ENCODE measurements at places on chromosomes 16 and 17.

DNA sequence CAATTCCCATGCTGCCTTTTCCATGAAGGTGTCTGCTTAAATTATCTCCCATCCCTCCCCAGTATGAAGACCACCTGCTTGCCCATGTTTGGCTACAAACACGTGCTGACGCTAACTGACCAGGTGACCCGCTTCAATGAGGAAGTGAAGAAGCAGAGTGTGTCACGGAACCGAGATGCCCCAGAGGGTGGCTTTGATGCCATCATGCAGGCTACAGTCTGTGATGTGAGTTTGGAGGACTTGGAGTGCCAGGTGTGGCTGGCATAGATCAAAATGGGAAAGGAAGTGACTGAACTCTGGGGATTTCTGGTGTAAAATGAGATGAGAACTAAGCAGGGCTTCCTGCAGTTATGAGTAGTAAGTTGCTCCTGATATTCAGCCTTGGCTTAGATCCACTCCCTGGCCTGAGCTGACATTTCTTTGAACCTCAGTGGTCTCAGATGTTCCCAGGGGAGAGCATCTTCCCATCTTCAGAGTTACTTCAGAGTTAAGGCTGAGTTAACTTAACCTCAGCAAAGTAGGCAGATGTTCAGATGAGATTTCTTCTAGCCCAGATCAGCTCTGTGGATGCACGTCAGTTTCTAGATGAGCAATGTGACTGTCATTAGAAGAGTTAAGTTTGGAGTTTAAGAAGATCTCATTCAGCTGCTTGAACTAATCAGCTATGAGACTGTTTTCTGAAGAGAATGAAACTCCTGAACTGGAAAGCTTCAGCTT lies 32.7 kb downstream of the ITGB3 start:
- no peak for DNase-seq

GRCh38 chr16:85312642-85313525 lies 200.6 kb upstream of the CIBAR2 start:
- peak; percentile 72 for DNase-seq

GRCh38 chr16:69270831-69271230 lies 40.3 kb upstream of the VPS4A start:
- DNase-seq: no peak

GRCh38 chr16:75272097-75272551 lies 20.7 kb upstream of the BCAR1 start:
- no peak for DNase-seq

- DNase-seq: peak; percentile 43
Measured at GRCh38 chr17:330993-331701, 21.5 kb downstream of the RPH3AL start.

DNA sequence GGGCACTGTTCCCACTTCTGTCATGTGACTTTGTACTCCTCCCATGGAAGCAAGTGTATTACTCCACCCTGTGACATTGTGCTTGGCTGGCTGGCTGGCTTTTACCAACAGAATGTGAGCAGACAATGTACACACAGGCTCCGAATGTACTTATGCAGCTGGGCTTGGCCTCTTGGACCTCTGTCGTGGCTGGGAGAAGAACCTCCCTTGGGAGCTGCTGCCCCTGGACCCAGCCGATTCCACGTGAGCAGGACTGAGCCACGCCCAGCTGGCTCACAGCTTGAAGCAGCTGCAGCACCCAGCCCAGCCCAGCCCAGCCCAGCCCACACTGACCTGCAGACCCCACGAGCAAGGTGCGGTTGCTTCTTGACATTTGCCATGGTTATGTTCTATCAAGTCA lies 177.5 kb downstream of the RBFOX3 start:
- DNase-seq: no peak

- DNase-seq: no peak
Measured at GRCh38 chr17:55722742-55723487, at the start of gene TMEM100. Gene TMEM100 (minus strand): TSS chr17:55722864. CDS start chr17:55721070, 1,794 bp downstream.

DNA sequence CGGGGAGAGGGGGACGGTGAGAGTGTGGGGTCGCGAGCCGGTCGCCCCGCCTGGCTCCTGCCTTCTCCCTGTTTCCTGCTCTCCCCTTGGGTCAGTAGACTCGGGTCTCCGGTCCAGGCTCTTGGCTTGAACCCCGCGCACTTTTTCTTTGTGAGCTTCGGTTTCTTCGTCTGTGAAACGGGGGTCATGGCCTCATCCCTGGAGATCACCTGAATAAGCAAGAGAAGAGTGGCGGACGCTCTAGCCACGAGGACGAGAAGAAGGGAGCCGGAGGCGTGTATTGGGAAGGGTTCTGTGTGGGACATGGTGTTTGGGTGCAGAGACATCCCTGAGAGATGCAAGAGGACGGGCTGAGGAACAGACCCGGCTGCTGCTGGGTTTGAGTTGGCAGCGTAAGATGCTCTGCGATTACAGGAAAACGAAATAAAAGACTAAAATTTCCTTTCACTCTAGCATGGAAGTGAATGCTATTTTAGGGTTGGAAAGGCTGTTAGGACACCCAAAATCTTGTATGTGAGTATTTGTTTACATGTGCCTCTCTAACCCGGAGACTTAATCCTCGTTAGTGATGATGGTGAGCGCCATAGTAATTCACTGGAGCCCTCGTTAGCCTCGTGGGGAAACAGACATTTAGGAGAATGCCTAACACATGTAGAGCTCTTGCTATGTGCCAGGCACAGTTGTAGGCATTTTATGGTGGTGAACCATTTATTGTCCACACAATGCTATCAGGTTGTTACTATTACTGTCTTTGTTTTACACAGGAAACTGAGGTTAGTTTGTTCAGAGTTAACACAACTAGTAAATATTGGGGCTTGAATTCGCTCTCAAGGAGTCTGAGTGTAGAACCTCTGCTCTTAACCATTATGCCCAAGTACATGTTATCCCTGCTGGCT lies 646 bp downstream of the KIF22 start:
- DNase-seq: no peak

GRCh38 chr17:47905221-47905733 lies 9.2 kb downstream of the SP2 start:
- DNase-seq: peak; percentile 53

DNA sequence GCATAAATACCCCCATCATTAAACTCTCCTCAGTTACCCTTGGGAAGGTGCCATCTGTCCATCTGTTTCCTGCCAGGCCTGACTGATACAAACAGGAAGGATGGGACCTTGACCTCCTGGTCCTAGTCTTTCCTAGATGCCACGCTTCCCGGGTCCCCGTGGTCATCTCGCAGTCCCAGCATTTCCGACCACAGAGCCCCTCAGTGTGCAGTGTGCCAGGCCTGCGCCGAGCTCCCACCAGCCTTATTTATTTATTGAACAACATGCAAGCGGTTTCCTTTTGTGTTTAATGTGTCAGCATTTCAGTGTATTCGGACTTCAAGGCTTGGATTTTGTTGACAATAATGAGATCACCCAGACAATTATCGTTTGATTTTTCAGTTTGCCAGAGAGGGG lies 45.6 kb upstream of the NKD1 start:
- no peak for DNase-seq

DNA sequence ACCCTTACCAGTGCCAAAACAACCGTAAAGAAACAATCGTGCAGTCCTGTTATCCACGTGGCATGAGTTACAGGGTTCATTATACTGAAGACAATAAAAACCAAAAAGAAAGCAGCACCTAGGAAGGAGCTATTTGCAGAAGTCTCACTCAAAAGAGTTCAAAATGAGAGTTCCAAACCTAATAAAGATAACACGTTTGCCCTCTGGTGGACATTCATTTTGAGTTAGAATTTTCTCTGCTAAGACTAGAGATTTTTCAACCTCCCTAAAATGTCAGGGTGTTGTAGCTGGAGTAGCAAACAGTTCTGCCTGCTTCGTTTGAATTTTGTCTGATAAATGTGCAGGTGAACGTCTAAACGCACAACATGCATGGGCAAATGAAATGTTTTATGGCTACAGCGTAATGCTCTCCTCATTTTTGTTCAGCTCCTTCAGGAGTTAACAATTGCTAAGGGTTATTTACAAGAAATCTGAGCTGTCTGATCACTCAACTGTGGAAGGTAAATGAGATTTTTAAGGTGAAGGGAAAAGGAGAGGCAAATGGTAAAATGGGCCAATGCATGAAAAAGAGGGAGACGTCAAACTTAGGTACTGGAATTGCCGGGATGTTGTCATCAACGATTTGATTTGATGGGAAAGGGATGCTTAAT lies 1067.9 kb upstream of the EEF2KMT start:
- DNase-seq: no peak

DNA sequence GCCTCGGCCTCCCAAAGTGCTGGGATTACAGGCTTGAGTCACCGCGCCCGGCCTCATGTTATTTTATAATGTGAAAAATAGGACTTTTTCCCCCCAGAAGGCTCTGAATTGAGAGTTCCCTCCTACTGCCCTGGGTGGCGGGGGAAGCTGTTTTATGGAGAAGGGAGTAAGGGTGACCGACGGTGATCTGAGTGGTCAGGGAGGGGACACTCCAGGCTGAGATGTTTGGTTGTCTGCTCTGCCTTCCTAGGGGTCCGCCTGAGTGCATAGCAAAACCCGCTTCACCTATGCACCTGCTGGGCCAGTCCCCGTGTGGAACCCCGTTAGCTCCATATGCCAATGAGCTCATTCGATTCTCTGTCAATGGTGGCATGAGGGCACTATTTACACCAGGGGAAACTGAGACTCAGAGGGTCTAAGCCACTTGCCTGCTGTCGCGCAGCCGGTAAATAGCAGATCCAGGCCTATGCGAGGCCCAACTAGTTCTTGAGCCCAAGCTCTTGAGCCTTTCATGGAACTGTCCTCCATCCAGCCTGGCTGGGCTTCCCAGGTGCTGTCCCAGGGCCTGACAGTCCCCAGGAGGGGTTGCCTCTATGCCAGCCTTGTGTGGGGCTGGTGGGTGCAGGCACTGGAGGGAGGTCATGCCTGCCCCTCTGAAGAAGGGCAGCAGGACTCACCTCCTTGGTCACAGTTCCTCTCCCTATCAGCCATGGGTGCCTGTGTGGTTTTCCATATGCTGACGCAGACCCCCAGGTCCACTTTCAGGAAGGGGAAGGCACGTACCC lies 1.7 kb upstream of the GJD3 start:
- DNase-seq: no peak

- DNase-seq: no peak
Measured at GRCh38 chr16:81796035-81796434, 16.9 kb downstream of the PLCG2 start.

DNA sequence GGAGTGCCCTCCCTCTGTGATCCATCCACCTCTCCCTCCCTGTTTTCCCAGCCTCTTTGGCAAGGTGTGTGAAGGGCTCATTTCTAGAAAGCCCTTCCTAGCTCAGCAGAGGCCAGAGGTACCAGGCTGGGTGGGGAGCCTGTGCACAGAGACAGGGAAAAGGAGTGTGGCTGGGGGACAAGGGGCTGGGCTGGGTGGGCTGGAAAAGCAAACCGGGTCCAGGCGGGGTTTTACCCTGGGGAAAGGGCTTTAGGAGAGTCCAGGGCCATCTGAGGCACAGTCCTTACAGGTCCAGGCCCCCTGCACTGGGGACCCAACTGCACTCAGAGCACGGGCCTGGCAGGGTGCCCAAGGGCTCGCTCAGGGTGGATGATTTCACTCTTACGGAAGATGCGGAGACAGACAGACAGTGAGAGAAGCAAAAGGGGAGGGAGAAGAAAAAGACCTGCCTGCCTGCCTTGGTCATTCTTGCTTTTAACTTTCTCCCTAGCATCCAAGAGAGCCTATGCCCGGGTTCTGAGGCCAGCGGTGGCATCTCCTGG lies 7.0 kb downstream of the CRHR1 start:
- no peak for DNase-seq

DNA sequence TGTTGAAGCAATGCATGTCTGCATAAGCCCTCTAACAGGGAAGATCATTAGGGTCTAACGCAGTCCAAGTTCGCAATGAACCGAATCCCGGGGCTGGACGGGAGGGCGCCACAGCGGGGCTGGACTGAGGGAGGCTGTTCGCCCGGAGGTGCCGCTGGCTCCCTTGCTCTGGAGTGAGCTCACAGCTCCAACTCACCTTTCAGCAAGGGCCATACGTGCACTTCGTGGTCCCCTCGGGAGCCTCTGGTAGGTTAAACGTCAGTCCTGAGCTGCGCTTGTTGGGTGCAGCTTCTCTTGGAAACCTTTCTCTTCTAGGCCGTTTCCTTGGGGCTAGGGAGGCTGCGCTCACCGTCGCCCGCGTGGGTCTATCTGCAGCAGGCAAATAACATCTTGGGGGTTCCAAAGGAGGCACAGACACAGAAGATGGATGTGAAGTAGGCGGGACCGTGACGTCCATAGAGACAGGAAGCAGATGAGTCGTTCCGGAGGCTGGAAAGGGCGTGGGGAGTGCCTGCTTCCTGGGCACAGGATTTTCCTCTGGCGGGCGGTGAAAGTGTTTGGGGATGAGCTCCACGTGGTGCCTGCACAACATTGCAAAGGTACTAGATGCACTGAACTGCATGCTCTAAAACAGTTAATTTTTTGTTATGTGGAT lies 21.9 kb downstream of the ATP2C2 start:
- no peak for DNase-seq

DNA sequence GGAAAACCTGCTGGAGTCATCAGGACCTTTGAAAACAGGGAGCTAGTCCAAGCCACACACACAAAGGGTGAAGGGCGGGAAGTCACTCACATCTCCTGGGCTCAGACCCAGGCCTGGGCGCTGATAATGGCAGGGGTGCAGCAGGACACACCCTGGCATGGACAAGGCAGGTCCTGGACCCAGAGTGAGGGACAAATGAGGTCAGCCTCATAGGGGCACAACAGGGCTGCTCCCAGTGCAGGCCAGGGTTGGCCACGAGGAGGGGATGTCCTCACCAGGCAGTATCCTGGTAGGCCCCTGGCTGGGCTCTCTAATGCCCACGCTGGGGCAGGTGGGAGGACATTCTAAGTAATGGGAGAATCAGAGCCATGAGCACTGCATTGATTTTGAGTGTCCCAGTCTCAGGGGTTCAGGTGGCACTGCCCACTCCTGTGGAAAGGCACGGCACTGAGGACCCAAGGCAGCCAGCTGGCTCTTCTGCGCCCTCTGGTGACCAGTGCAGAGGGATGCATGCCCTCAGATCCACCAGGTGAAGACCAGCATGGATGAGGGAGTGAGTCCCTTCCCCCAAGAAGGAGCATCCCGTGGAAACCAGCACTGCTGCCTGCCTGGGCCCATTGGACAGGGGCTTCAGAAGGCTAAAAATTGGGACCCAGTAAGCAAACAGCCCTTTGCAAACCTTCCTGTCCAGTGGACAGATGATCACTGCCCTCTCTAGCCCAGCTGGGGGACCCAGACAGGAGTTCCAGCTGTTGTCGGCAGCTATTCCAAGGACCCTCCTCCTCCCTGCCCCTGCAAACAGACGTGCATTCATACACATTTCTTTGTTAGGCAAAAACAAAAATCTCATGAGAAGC lies 23.4 kb upstream of the SREBF1 start:
- peak; percentile 65 for DNase-seq

DNA sequence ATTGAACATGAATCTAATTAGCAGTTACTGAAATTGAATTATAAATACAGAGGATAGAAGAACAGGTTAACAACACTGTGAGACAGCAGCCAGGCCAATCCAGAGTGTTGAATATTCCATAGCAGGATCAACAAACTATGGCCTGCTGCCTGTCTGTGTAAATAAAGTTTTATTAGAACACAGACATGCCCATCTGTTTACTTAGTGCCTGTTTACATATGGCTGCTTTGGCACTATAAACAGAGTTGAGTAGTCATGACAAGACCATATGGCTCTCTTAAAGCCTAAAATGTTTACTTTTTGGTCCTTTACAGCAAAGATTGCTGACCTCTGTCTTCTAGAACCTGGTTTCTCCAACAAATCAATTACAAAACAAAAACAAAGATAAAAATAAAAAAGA lies 115.4 kb upstream of the CDC42EP4 start:
- no peak for DNase-seq
